Thymus (tissue), 14 donors: ENCODE measurements at places on chromosomes 7 and 10.

- DNase-seq, result no peak
Measured at GRCh38 chr7:55423277-55423711, 58.2 kb downstream of the LANCL2 start.

DNA sequence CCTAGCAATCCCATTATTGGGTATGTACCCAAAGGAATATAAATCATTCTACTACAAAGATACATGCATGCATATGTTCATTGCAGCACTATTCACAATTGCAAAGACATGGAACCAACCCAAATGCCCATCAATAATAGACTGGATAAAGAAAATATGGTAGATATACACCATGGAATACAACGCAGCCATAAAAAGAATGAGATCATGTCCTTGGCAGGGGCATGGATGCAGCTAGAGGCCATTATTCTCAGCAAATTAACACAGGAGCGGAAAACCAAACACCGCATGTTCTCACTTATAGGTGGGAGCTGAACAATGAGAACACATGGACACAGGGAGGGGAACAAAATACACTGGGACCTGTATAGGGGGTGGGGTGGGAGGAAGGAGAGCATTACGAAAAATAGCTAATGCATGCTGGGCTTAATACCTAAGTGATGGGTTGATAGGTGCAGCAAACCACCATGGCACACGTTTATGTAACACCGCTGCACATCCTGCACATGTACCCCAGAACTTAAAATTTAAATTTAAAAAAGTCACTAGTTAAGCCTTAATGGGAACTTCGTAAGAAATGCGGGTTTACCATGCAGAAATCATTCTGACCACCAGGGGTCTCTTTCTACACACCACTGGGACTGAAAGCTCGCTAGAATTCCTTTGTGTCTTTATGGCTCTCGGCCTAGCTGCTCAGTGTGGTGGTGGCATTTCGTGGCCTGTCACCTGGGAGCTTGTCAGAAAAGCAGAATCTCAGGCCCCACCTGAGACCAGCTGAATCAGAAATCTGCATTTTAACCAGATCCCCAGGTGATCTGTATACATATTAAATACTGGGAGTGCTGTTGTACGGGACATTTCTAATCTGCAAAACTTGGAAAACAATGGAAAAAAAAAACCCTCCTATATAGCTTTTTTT, 9.5 kb downstream of the ANKRD1 start:
- DNase-seq, result peak; percentile 81

GRCh38 chr10:95116869-95117269, 47.6 kb upstream of the CYP2C8 start:
- DNase-seq, result no peak

GRCh38 chr10:21511946-21512572, 13.4 kb downstream of the SKIDA1 start:
- no peak for DNase-seq

DNA sequence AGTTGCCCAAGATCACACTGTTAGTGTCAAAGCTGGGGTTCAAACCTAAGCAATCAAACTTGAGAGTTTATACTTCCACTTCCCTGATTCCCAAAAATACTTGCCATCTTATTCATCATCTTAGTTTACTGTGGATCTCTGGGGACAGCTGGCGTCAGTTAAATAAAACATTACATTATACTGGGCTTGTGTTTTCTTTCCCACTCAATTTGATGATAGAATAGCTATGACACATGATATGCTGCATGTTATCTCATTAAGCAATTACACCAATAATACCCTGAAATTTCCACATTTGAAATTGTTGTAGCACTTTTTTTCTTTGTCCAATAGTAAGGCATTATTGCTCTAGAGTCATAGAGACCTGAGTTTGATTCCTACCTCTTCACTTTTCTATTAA, 62.9 kb upstream of the MXI1 start:
- no peak for DNase-seq

GRCh38 chr7:38169847-38170246, 8.2 kb upstream of the STARD3NL start:
- no peak for DNase-seq

- no peak for DNase-seq
Measured at GRCh38 chr10:109633846-109634245, 289.5 kb downstream of the XPNPEP1 start.
